Fibroblast of skin of right biceps (primary cell): ENCODE measurements at places on chromosomes 2 and 18.

DNA sequence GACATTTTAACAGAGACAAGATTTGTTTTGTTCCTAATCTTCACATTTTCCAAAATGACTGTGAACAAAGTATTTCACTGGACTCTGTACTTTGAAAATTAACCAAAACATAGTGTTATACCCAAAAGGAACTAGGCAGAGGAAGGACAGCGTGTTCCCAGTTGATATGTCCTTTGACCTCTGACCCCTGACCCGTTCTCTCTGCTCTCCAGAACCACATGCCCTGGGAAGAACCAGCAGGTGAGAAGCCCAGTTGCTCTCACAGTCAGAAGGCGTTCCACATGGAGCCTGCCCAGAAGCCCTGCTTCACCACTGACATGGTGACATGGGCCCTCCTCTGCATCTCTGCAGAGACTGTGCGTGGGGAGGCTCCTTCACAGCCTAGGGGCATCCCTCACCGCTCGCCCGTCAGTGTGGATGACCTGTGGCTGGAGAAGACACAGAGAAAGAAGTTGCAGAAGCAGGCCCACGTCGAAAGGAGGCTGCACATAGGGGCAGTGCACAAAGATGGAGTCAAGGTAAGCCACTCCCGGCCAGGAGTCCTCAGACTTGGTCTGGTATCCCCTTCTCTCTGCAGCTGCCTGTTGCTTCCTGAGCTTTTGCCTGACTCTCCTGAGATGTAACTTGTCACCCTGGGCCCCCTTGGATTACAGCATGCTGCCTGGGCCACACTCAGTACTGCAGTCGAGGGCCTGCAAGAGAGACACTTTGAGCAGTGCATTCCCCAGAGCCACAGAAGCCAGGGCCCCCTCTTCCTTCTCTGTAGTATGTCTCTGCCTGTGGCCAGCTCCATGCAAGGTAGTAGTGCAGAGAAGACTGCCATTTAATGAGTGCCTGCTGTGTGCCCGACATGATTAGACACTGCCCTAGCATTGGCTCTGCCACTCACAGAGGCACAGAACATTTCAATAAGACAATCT is 94.3 kb downstream of the ARHGEF4 start:
- DNase-seq, result no peak

DNA sequence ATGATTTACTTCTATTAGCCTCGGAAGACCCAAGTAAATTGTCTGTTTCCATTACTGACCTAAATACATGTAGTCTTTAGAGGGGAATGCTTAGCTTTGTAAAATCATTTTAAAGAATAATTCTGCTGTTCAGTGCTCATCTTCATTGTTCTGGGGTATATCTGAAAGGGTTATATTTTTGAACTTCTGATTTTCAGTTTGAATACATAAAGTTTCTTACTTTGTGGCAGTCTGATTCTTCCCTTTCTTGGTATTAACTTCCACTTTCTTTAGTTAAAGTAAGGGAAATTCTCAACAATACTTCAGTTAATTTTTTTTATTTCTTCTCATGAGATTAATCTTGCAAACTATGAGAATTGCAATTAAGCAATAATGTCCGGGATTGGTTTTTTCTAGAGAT is 148.4 kb downstream of the DOCK10 start:
- no peak for DNase-seq

DNA sequence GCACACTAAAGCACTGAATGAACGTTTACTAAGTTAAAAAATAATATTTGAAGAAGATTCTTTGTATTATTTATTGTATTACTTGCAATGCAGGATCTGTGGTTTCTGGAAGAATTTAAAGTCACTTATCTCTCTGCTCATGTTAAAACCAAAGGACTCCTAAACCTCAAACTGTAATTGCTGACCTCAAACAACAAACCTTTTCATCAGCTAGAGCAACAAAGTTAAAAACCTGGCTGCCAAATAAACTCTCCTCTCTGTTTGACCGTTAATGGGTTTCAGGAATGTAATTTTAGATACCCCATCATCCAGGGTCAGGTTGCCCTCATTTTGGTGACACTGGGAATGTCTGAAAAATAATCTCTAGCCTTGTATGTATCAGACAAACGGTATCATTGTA is 239.1 kb downstream of the TGIF1 start:
- DNase-seq, result no peak

DNA sequence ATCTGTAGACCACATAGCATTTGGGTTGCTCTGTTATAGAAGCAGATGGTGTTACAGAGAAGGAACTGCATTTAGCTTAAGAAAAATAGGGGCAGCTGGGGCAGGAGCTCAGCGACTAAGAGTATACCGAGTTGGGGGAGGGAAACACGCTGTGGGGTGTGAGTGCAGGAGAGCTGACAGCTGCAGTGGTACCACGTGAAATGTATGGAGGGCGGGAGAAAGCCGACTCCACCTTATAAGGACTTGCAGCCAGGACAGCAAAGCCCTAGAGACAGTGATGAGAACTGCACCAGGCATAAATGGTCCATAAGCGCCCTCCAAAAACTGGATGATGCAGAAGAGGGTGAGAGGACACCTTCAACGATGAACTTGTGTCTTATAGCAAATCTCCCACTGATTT is 237.6 kb downstream of the PRKCE start:
- DNase-seq, result peak; percentile 66

DNA sequence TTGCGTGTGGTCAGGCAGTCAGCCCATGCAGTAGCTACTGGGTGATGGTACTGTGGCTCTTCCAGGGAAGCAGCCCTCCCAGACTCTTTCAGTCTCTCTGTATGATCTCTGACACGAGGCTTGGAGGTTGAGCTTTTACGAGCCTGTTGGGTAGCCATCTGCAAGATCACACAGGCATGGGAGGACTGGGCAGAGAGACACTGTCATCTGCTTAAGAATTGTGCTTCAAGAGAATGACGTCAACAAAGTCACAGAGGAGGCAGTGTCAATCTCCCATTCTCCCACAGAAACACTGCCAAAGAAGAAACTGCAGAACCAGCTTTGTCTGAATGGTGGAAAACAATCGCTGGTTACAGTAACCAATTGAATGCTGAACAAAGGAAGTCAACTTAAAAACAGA is 78.4 kb upstream of the MC2R start:
- DNase-seq, result no peak

- no peak for DNase-seq
Measured at GRCh38 chr2:240319855-240320203, 115.6 kb upstream of the GPC1 start.

GRCh38 chr2:229370509-229370908 is 99.4 kb upstream of the PID1 start:
- DNase-seq, result peak; percentile 36

GRCh38 chr2:52844701-52845423 is 922.7 kb upstream of the CHAC2 start:
- no peak for DNase-seq

- peak; percentile 50 for DNase-seq
Measured at GRCh38 chr18:48739266-48740067, 200.6 kb downstream of the CTIF start.

DNA sequence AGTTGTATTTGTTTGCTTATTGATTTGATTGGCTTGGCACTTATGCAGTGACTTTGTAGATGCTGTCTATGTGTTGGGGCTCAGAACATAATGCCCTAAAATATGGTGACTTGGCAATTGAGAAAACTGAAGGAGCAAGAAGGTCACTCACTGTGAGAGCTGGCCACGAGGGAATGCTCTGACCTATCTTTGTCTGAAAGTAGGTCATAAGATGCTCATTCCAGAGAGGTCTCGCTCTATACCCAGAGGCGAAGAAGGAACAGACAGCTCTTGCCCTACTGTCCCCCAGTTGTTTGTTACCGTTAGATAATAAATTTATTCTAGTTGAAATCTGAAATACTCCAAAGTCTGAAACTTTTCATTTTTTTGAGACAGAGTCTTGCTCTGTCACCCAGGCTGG is 158.5 kb downstream of the TGIF1 start:
- no peak for DNase-seq

- no peak for DNase-seq
Measured at GRCh38 chr18:57589161-57589560, 2.7 kb upstream of the FECH start.

- DNase-seq, result no peak
Measured at GRCh38 chr18:28804512-28805202, 627.7 kb upstream of the CDH2 start.

DNA sequence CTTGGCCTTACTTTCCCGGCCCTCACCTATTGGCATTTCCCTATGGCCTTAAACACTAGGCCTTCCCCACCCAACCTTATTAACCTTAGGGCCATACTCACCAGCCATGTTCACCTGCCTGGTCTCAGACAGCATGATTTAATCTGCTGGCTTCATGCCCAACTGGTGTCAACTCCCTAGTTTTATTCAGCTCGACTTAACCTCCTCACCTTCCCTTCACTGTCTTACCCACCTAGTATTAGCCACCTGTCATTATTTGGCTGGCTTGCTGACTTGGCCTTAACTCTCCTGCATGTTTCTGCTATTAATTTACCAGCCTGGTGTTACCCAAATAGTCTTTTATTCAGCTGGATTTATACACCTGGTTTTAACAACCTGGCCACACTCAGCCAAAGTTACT is 136.0 kb upstream of the ZSWIM2 start:
- DNase-seq, result no peak

DNA sequence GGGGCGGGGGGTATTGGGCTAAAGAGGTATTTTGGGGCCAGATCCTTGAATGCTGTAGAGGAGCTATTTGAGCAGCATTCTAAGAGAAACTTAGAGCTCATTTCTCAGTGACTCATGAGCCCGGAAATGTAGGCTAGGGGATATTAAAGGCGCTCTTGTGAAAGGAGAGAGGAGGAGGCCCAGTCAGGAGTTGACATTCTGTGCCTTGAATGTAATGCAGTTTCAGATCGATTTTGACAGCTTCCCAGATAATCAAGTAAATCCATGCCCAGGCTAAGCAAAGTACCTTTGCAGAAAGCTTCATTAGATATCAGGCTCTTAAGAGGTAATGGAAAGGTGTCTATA is 1.5 kb downstream of the CAB39 start:
- peak; percentile 78 for DNase-seq

DNA sequence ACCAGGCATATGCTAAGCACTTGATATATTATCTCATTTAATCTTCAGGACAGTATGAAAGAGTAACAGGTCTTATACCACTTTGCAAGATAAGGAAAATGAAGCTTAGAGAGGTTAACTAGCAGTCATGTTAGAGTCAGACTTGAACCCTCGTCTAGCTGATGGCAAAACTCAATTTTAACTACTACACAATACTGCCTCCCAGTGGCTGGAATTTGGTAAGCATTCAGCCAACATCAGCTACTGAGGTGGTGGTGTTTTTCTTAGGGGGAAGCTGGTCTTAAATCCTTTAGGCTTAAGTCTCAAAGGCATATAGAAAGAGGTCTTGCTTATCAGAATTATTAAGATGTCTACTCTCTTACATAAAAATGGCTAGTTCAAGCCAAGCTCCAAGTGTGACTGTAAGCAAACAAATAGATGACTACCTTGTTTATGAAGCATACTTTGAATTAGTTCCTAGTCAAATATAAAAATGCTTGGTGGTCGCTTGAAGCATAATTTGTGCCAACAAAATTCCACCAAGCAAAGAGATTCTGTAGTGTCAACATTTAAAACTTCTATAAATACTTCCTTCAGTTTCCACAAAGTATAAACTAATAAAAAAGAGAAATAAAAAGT is 325.4 kb upstream of the FIGN start:
- DNase-seq, result peak; percentile 30

DNA sequence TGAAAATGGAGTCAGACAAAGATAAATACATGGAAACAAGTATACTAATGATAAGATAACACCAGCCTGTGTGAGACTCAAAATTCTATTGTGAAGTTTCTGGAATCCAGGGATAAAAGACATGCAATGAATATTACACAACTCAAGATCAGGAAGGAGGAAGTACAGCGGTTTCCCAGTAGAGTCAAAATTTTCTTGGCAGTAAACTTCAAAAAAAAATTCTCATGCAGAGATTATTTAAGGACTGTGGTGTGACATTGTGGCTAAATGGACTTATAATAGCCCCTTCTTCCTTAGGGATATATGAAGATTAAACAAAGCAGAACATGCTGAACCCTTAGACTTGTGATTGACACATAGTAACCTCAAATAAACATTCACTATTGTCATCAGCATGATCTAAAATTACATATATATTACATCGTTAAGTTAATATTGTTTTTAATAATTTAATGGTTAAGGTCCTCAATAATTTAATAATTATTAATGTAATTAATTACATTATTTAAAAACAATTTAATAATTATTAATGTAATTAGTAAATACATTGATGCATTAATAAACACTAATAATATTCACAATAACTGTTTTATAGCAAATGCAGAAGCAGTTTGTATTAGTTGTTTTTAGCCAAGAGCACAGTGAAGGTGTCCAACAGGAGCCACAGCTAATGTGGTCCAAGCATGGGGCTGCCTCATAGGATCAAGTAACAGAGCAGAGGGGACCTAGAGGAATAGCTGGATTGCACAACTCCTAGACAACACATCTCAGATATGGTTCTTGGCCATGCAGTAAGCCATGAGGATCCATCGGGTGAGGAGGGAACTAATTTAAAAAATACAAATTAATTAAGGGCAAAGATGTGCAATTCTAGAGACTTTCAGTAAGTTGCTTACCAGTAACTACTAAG is 77.3 kb downstream of the POLE4 start:
- peak; percentile 8 for DNase-seq

DNA sequence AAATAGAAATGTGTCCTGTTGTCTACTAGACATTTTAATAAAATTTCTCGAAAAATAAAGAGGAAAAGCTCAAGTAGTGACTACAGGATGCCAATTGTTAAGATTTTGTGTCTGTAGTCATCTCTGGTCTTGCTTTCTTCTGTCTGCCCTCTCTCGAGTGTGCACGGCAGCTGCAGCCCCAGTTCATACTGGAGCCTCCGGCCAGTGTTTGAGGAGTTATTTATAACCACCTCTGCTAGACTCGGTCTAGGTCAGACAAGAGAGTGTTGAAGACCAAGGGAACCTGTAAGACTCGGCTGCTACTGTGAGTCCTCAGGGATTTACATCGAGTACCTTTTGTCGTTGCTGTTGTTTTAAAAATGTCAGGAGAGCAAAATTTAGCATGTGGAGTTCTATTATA is 810.1 kb upstream of the POU3F3 start:
- DNase-seq, result no peak

DNA sequence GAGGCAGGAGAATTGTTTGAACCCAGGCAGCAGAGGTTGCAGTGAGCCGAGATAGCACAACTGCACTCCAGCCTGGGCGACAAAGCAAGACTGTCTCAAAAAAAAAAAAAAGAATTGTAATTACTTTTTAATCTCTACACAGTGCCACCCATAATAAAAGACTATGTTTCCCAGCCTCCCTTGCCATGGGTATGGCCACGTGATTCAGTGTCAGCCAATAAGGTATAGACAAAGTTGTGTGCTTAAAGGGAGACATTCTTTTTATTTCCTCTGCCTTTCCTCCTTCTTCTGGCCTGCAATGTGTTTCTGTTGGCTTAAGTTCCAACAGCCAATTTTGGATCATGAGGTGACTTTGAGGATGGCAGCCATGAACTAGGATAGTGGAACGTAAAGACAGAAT is 406.9 kb downstream of the LNPK start:
- DNase-seq, result no peak
